ENCODE measurements at places on chromosomes 5 and 9. TPM values are rescaled to one million over a fixed set of nuclear protein-coding genes. Genes with fewer than 3 reads are reported as not detected.

Gene TUT7
- total RNA-seq = 25.5 TPM

Gene CCNI2
- total RNA-seq = not detected

Gene PPP3R2
- total RNA-seq = not detected

Gene TXNDC8
- total RNA-seq = not detected

Gene IL3
- not detected for total RNA-seq

Gene OTP
- total RNA-seq = 0.50 TPM

DNA sequence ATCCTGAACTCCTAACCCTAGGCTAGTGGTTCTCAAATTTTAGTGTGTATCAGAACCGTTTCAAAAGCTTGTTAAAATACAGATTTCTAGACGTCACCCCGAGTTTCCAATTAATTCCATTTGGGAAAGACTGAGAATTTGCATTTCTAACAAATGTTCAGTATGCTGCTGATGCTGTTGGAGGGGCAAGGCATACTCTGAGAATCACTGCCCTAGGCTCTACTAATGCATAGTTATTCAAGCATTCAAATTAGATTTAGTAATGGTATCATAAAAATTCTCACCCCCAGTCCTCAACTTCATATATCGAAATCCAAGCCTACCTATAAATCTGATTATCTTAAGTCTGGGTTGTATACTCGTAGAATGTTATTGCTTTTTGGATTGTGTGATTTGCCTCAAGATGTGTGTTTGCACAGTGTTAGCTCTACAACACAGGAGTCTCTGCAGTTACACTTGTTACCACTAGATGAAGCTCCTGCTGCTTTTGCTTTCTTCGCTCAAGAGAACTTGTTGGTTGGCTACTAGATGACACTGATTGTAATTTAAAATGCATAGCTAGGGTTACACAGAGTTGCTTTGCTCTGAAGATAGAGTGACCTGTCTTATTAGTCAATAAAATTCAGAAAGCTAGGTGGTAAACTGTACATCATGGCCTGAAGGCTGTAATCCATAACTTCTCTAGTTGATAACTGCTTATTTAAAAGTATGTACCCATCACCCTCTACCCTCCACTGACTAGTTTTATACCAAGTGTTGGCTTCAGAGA lies 7.5 kb upstream of the ERAP2 start:
- ATAC-seq = peak; percentile 78

DNA sequence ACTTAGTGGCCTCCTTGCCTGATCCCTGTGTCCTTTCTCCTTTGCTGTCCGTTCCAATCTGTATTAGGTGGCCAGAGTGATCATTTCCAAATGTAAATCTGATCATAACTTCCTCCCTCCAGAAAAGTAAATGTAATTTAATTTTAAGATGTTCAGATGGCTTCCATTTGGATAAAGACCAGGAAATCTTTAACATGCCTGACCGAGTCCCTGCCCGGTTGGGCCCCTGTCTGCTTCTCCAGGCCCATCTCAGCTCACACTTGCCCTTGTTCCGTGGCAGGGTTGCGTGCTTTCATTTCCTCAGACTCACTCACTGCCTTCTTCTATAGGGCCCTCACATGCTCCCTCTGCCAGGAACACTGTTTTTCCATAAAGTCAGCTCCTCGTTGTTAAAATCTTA lies 7.6 kb downstream of the MAP3K1 start:
- no peak for ATAC-seq

GRCh38 chr5:180105827-180106312 lies 34.3 kb upstream of the RNF130 start:
- ATAC-seq = no peak

GRCh38 chr9:128627906-128628305 lies 28.7 kb downstream of the DYNC2I2 start:
- no peak for ATAC-seq

- ATAC-seq = peak; percentile 90
These were observed 27.3 kb upstream of the IL17B start for GRCh38 chr5:149406203-149406978.

DNA sequence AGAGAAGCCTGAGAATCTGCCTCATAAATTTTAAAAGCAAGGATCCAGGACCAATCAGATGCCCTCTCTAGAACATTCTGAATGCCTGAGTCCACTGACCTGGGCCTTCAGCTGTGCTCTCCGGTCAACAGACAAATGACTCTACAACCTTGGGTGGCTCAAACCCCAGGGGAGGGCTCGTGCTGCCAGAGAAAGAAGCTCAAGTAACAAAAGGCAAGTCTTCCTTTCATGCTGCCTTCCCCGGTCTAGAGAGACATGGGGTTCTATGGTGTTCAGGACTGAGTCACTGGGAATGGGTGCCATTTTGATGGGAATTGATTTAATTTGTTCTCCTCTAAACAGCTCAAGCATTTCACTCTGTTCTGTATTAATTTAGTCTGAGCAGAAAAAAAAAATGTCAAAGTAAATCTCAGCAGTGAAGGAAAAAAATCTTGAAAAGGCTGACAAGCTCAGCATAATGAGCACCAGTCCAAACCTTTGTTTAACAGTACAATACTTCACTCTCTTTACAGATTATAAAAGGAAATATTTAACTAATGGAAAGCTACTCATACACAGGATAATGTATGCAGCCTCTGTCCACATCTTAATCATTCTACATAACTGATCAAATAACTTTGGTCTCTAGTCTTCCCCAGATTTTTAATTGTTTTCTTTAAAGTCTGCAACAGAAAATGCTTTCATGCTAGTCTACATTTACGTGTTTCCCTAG lies 191.0 kb downstream of the GLIS3 start:
- no peak for ATAC-seq

- ATAC-seq = no peak
These were observed 151.5 kb downstream of the ISOC1 start for GRCh38 chr5:129246088-129246487.

DNA sequence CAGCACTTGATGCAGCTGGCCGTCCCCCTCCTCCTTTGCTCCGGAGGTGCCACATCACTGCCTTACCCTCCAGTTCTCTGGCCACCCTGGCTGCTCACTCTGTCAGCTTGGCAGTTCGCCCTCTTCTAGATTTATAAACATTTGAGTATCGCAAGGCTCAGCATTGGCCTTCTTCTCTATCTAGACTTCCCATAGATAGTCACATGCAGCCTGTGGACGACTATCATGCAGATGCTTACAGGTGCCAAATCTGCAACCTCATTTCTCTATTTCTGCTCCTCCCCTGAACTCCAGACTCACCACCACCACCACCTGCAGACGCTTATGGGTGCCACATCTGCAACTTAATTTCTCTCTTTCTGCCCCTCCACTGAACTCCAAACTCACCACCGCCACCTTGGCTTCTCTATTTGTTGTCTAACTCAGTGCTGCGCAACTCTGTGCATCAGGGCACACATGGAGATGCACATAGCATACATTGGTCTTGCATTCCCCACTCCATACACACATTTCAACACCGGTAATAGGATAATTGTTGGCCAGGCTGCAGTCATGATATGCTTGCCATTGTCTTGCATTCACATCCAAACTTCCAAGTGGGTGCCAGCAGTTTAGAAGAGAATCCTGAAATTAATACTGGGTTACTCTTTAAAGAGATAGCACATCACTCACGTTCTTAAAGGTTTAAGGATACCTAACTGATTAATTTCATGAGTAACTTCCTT lies 1.9 kb upstream of the DAP start:
- ATAC-seq = no peak

DNA sequence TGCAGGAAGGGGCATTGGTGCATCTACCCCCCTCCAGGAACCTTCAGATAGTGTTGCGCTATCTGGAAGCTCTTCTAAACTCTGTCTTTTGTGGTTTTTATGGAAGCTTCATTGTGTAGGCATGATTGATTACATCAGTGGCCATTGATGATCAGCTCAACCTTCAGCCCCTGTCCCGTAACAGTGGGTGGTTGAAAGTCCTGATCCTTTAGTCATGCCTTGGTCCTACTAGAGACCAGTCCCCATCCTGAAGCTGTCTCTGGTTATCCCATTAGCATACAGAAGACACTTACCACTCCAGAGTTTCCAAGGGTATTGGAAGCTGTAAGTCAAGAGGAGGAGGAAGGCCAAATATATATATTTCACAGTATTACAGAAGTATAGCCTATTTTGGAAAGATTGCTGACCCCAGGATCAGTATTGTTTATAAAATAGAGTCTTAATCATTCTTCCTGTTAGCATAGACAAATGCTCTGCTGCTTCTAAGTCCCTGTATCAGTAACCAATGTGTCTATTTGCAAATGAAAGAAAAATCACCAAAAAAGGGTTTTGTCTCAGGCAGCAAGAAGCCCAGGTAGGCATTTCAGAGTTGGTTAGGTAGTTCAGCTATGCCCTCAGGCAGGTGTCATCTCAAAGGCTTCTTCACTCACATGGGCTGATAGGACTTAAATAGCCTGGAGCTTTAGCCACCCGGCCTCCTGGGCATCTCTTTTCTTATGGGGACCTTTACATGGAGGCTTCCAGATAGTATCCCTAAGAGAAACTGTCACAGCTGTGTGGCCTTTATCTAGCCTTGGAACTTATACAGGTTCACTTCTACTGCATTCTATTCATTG lies 41.6 kb downstream of the SPIN1 start:
- no peak for ATAC-seq

GRCh38 chr5:76083555-76084495 lies 642 bp downstream of the SV2C start:
- ATAC-seq = no peak

GRCh38 chr5:83474161-83474796 lies 2.7 kb downstream of the VCAN start:
- peak; percentile 67 for ATAC-seq

DNA sequence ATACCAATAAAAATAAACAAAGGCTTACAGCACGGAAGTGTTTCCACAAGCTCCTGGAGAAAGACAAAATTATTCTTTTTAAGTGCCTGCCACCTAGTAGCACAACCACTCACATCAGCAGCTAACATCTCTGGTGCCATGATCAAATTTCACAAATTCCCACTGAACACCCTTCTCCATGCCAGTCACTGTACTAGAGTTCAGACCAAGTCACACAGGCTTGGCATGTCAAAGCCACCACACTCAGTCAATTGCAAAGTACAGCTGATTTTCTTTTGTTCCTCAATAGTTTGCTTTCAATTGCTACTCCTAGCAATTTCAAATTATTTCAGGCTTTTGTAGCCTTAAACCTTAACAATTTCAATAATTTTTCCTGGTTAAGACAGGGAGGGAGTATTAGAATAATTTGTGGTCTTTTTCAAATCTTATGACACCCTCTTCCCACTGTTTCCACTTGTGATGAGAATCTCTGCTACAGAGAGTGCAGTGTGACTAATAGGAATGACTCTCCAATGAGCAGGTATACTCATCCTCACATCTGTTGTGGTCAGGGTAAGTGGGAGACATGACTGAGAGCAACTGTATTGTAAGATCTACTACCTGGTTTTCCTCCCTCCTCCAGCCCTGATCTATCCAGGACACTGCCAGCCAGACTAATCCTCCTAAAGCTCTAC lies 46.2 kb downstream of the RNF145 start:
- no peak for ATAC-seq

DNA sequence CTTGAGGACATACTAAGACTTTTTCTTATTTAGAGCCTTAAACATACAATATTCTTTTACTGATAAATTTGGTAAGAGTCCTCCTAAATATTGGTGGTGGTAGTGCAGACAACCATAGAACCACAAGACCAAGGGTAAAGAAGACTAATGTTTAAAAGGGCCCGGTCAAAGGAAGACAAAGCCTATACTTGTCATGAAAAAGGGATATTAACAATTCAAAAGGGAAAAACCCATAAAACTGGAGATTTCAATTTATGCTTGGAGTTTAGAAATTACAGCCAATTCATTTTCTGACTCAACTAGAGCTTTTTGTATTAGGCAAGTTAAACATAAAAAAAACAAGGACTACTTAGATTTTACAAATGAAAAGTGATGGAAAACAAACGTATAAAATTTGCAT lies 24.4 kb downstream of the FEM1C start:
- no peak for ATAC-seq

DNA sequence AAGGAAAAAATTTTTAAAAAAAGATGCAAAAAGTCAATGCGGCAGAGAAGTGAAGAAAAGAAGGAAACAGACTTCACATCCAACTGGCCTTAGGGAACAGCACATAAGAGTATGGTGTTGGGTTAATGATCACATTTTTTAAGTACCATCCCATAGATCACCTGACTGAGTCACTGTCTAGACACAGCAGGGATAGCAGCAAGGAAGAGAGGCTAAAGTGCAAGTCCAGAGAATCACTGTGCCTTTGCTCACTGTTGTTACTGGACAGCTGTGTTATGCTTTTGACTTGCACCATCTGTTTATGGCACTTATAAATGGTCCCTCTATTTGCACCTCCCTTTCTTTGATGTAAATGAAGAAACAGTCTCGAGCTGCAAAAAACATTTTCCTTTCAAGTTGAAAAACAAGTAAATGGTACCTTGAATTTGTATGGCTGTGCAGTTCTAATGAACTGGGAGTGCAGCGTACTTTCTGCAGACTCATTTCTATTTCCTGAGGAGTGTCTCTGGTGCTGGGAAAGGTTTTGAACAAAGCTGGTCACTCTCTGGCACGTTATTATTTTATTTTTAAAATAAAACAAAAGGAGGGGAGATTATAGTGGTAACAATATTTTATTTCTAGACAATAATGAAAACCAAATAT lies 84.2 kb downstream of the TRPM6 start:
- ATAC-seq = no peak

- peak; percentile 83 for ATAC-seq
These were observed 36.5 kb downstream of the HABP4 start for GRCh38 chr9:96486386-96487028.
